ENCODE measurements at places on chromosomes 2 and 18.

DNA sequence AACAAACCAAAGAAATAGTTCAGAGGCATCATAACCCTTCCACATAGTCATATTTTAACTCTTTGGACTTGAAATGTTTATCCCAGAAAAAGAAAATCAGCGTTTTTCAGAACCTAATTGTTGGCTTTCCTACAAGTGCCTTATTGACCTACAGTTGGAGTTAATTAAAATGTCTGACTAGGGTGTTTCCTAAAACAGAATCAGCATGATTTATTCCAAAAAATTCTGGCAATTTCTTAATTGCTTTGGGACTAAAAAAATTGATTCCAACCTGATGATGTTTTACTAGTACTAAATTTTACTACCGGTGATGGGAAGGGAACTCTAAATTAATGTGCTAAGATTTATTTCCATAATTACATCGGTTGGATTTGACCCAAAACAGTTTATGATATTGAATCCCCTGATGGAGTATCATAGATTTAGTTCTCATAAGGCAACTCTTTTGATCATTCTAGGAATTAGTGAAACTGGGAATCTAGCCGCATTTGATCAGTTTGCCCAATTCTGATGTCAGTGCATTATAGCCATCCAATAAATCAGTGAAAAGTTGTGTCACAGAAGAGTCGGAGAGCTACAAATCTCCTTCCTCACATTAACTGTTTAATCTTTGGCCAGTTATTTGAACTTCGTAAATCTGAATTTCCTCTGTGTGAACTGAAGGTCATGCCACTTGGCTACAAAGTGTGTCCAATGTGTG, 134.3 kb upstream of the DSEL start:
- no peak for DNase-seq

DNA sequence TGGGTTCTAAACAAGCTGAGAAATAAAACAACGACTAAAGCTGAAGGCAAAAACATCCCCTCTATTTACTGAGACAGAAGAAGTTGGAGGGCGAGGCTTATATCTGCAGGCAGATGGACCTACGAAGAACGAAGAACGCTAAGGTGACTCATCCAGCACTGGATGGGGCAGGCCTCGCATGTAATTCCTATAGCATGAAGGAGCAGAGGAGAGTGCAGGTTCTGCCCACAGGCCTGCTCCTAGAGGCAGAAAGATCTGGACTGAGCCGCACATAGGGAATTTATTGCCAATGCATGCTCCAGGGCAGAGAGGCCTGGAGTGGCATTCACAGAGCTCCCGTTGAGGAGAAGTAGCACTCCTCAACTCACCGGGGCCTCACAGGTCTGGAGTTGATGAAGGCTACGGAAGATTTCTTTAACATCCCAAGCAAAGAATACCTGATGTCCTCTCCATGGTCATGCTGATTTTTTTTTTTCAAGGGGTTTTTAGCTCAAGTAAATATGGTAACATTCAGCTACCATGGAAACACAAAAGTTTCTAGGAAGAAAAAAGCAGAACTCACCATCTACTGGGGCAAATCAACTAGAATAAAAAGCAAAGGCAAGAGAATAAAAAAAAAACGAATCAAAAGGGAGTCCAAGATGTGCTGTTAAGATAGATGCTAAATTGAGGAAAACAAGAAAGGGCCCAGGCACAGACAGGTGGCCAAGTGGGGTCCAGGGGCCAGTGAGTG, 10.4 kb upstream of the METTL21A start:
- no peak for DNase-seq

GRCh38 chr2:44360749-44361329, 455 bp downstream of the PREPL start:
- peak; percentile 18 for DNase-seq

DNA sequence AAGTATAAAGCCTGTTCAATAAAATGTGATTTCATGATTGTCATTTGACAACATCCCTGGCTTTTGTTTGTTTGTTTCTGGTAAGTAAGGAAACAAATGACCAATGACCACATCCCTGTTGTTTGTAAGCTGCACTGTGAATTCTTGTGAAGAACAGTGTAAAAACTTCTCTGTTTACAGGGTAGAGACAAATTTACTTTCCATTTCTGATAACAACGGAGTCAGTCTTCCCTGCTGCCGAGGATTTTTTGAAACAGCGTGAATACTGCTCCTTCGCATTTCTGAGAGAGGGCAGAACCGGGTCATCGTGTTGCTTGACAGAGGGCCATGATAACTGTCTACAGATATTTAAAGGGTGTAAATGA, 38.4 kb upstream of the CTAGE1 start:
- no peak for DNase-seq

DNA sequence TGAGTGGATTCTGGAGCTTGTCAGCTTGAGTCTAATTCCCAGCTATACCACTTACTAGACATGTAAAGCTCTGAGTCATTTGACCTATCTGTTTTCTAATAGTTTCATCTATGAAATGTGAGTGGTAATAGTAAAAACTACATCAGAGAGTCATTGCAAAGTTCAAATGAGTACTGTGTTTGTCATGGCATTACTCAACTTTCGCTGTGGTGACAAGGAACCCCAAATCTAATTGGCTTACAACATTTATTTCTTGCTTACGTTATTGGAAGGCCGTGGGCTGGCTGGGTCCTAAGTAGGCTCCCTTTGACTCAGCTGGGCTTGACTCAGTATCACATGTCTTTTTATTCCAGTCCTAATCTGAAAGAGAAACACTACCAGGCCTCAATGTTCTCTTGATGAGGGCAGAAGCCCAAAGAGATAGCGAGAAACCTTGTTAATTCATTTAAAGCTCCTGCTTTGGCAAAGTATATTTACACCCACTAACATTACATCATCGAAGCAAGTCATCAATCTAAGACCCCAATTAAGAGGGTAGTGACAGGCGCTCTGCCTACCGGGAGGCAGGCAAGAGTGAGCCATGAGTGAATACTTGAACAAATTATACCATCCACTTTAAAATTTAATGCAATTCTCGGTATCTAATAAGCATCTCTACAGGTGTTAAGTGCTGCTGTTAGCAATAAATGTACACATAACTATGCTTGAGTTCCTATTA, 431.8 kb upstream of the SPHKAP start:
- no peak for DNase-seq

DNA sequence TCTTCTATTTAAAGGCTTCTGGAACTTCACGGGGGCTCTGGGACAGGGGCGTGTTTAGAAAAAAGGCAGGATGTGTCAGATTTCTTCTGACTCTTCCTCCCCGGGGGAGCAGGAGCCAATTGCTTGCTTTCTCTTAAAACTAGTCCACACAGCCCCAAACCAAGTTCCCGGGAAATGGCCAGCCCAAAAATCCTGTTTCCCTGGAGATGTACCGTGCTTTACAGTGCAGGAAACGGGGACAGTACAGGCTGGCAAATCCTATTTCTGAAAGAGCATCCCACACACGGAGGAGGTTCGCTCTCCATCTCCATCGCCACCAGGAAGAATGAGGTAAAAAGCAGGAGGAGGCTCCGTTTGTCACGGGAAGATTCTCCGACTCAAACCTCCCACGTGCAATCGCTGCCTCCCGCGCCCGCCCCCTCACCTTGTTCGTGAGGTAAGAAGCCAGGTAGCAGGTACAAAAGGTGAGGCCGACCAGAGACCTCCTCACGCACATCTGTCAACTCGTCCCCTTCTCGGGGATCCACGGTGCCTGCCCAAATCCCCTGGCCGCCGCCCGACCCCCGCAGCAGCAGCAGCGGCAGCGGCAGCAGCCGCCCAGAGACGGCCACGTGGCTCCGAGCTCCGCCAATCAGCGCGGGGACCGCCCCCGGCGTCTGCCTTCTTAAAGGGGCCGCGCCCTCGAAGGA, 15.6 kb upstream of the RIOK3 start:
- DNase-seq, result peak; percentile 85

- DNase-seq, result no peak
Observed at GRCh38 chr2:59322005-59322404, 1080.9 kb upstream of the FANCL start.

DNA sequence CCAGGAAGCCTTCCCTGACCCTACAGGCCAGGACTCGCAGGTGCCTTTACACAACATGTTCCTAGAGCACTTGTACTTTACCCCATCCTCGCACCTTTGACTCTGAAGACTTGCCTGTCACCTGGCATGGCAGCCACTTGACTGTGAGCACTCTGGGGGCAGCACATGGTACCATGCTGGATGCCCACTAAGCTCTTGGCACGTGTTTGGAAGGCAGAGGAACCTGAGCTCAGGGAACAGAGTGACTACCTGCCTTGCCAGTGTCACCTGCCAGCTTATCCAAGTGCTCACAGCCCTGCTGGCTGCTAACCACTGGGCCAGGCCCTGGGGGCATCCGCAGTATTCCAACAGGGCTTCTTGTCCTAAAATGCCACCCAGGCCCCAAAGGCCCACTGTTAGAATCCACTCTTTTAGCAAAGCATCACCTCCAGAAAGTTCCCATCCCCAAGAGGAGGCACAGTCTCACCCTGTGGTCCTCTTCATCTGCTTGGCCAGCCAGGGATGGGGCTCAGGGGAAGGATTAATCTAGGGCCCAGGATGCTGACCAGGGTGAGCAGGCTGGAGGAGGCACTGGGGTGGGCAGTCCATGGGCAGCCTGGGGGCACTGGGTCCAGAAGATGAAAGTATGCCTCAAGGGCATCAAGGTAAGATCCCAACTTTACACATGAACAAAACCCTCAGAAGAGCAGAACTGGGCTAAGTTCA, 57.0 kb downstream of the ZBTB7C start:
- DNase-seq, result no peak

DNA sequence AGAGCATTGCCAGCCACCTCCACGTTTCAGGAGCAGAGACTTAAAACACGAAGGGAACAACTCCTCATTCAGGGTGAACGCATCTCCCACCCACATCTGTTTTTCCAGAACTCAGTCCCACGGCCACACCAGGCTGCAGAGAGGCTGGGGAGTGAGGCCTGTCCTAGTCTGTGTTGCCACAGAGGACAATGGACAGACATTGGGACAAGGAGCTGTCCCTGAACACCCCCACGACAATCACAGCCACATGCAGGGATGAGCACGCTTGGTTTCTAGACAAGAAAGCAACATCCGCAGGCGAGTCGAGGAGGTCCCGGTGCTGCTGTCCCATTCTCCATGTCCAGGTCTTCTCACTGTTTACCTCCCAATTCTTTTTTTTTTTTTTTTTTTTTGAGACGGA, 167.4 kb downstream of the EIPR1 start:
- no peak for DNase-seq

DNA sequence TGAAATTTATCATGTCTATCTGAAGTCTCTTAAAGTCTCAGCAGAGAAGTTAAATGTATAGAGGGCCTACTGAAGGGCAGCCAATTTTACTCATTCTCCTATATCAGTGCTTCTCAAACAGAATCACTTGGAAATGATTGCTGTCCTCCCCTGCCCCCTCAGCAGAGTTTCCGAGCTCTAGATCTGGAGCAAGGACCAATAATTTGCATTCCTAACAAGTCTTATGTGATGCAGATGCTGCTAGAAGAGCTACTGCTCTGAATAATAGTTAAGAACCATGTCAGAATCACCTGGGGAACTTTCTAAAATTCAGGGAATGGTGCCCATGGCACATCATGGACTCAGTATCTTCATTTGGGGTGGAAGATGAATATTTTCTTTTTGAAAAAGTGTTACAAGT, 105.6 kb upstream of the EPHA4 start:
- DNase-seq, result no peak

Measured in GM20000 (cell line).